Renal cortical epithelial cell (primary cell): ENCODE measurements at places on chromosomes 7 and 10.

- no peak for DNase-seq
These were observed 968 bp downstream of the NOLC1 start for GRCh38 chr10:102153093-102153620.

- DNase-seq, result no peak
These were observed 144.0 kb upstream of the MKLN1 start for GRCh38 chr7:131183611-131184119.

GRCh38 chr7:121696954-121697353 is 176.0 kb upstream of the PTPRZ1 start:
- DNase-seq, result no peak

GRCh38 chr7:81725003-81725811 is 44.6 kb downstream of the HGF start:
- no peak for DNase-seq

- no peak for DNase-seq
These were observed 87.4 kb downstream of the RAMP3 start for GRCh38 chr7:45244981-45245380.

- no peak for DNase-seq
These were observed 242.6 kb upstream of the PITRM1 start for GRCh38 chr10:3415038-3415736.

DNA sequence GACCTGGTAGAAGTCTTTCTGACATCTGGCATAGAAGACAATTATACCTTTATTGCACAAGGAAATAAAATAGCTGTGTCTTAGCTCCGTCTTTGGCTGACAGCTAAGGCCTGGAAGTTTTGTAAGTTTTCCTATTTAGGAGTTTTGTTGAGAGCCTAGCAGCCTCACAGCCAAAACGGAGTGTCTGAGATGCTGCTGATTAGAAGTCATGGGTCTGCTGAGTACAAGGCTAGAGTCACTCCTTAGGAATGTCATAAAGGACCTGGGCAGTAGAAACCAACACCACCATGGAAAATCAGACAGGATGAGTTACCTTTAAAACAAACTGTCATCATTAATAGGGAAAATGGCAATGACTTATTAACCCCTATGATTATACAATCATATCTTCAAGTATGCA is 442.5 kb downstream of the KCNMA1 start:
- DNase-seq, result peak; percentile 93

- peak; percentile 16 for DNase-seq
These were observed 382.7 kb downstream of the RPS24 start for GRCh38 chr10:78416031-78417011.

GRCh38 chr7:37282093-37282444 is 166.6 kb downstream of the ELMO1 start:
- DNase-seq, result no peak

GRCh38 chr7:41028580-41028979 is 674.3 kb downstream of the INHBA start:
- DNase-seq, result no peak

GRCh38 chr7:87330316-87330715 is 15.1 kb upstream of the CROT start:
- no peak for DNase-seq

GRCh38 chr7:20521243-20521642 is 94.2 kb upstream of the ABCB5 start:
- DNase-seq, result no peak

GRCh38 chr10:6751363-6751762 is 171.3 kb upstream of the PRKCQ start:
- DNase-seq, result no peak

DNA sequence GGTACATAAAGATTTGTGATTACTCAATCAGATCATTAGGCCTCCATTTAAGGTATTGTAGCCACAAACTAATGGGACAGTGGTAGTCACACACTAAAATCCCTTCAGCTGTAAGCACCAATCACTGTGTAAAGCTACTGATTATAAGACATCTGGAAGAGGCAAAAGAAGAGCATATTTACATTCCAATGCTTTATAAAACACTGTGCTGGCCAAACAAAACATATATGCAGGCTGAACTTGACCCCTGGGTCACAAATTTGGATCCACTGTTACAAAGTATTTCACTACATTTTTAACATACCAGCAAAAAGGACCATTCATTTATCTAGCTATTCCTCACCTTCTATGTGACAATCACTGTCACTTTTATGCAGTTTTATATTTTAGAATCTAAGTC is 41.4 kb upstream of the ANLN start:
- DNase-seq, result peak; percentile 43

- peak; percentile 11 for DNase-seq
These were observed 64.0 kb downstream of the MTPAP start for GRCh38 chr10:30284865-30285594.

- peak; percentile 72 for DNase-seq
These were observed 300.4 kb upstream of the NFE2L3 start for GRCh38 chr7:25851332-25852210.

- peak; percentile 58 for DNase-seq
These were observed 32.7 kb downstream of the ABCB5 start for GRCh38 chr7:20647908-20648776.

- DNase-seq, result peak; percentile 45
These were observed 123.4 kb downstream of the NT5C2 start for GRCh38 chr10:103069453-103070331.

GRCh38 chr10:34889004-34889869 is 74.1 kb upstream of the PARD3 start:
- peak; percentile 80 for DNase-seq

DNA sequence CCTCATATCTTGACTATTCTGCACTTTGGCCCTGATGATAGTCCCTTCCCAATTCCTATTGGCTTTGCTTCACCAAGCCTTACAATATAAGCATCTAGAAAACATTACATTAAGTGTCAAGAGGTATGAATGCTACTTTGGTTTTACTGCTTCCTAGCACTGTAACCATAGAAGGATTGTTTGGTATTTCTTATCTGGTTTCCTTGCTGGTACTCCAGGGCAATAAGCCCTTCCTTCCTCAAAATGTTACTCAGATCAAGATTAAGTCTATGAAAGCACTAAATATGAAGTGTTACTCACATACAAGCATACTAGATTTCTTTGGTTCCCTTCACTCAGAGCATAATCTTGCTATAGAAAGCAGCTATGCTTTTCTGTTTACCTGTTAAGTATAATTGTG is 492.5 kb downstream of the ETV1 start:
- DNase-seq, result no peak

GRCh38 chr7:31647511-31647910 is 39.5 kb upstream of the PPP1R17 start:
- no peak for DNase-seq

DNA sequence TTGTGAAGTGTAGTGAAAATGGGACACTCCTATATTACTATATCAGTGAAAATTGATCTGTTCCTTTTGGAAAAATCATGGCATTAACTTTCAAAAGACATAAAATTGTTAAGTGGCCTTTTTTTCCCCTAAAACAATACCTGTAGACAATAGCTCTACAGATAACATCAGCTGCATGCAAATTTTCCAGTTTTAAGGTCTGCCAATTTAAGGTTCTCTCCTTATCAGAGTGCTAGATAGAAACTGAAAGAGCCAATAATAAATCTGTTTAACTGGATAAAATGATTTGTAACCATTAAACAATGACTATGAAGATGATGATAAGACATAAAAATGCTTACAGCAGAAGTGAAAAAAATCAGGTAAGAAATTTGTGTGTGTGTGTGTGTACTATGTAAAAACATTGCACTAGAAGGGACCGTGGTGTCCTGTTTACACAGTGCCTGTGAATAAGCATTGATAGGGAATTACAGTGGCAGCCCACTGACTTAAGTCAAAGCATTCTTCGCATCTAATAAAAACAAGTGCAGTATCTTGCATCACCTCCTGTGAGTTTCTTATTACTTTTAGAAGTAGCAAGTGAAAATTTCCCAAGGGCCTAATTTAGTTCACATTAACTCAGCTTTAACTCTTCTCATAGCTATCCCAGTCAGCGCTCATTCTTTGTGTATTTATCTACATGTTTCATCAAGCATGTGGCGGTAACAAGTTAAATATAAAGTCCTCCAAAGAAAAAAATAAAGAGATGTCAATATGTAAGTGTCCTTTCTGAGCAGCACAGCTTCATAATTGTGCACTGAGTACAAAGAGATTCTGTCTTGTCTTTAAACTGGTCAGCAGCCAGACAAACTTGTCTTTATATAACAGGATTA is 261.9 kb downstream of the ARL4A start:
- peak; percentile 93 for DNase-seq
